ENCODE measurements at places on chromosomes 6 and 20.

DNA sequence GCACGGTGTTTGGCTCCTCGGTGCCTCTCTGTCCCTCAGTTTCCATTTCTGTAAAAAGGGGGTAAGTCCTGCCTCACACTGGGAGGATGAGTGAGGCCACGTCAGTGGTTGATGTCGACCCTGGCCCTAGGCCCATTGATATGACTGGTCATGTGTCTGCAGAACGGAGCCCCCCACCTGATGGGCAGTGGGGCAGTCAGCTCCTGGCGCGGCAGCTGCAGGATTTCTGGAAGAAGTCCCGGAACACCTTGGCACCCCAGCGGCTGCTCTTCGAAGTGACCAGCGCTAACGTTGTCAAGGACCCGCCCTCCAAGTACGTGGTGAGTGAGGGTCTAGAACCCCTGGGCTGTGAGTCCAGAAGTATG, 1.2 kb downstream of the SNX21 start:
- DNase-seq, result no peak

DNA sequence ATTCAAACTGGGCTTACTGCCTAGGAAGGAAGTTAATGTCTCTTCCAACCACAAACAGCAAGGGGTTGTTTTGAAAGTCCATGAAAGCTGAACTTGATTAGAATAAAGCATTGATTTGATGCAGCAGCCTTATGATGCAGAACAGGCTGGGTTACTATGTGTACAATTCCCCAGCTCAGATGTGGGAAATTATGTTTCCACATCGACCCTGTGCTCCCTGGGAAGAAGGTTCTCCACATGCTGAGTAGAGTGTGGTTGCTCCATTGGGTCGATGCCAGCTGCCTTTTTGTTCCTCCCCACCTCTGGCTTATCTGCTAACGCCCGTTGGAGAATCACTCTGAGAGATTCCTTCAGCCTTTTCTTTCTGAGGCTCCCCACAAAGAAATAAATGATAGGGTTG, 1.2 kb downstream of the MAS1L start:
- no peak for DNase-seq

- peak; percentile 59 for DNase-seq
Observed at GRCh38 chr20:1935696-1936366, 40.6 kb downstream of the SIRPA start.

DNA sequence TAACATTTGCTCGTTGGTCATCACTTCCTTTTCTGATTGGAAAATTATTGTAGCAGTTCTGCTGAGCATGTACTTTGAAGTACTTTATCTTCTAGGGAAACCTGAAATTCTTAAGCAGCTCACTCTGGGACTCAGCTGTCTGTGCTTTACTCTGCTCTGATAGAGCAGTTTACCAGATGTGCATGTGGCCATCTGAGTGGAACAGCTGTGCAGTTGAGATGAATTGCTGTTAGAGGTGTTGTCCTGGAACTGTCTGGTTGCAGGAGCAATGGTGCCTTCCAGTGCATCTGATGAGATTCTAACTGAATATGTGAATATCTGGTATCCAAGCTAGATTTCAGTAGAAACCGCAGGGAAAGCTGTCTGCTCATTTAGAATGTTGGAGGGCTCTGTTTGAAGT, 27.2 kb downstream of the PANK2 start:
- DNase-seq, result no peak

DNA sequence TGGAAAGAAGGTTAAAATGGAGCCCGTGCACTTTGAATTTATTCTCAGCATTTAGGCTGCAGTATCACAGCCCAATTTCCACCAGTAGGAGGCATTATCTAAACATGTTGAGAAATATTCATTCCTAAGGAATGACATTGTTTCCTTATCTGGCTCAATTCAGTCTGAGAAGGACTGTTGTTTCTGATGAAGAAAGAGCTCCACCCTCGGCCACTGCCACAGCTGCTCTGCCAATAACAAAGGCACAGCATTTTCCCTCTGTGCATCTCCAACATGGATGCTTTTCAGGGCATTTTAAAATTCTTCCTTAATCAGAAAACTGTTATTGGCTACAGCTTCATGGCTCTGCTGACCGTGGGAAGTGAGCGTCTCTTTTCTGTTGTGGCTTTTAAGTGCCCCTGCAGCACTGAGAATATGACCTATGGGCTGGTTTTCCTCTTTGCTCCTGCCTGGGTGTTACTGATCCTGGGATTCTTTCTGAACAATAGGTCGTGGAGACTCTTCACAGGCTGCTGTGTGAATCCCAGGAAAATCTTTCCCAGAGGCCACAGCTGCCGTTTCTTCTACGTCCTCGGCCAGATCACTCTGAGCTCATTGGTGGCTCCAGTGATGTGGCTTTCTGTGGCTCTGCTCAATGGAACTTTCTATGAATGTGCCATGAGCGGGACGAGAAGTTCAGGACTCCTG, at the start of gene CALHM5:
Gene CALHM5 (plus strand): TSS at position 216 of the 687 bp plus-strand sequence. CDS start 58 bp downstream, at position 274.
- DNase-seq, result peak; percentile 85

- DNase-seq, result no peak
Observed at GRCh38 chr20:54633374-54634355, 158.3 kb downstream of the DOK5 start.

DNA sequence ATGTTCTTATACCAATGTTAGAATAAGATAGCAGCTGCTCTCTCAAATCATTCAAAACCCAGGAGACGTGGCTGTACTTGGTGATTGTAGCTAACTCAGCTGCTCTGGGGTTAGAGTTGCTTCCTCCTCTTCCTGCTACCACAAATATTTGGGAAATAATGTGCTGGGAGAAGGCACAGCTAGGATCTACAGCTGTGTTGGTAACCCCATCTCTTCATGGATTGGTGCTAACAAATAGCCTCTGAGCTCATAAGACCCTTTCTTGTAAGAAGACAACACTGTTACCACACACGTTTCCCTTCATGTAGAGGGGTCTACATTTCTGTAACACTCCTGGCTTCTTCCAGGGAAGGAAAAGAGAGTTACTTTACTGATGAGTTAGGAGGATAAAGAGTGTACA, 911.0 kb upstream of the CITED2 start:
- DNase-seq, result no peak

DNA sequence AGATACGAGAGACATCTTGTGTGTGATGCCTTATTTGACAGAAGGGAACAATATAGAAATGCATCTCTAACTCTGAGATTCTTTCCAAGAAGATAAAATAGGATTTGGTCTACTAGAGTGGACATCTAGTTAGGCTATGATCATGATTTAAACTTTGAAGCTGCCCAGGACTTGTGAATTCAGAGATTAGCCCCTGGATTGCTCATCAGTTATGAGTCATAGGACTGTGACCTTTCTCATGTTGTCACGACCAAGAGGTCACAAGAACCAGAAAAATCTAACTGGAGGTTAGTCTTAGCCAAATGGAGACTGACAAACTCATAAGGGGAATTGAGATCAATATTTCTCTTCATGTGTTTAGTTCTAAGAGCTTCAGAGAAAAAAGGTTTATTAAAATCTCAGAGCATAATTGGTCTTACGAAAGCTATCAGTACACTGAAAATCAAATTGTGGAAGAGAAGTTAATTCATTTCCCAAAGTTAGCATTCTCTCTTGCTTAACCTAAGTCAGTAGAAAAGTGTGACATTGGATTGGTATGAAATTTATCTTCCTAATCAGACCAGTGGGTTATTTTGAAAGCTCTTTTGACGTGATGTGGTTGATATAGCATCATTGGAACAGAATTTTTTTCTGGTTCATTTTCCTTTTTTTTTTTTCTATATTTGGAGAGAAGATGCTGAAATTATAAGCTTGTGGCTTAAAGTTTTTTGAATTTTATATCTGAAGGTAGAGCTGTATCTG, 245.7 kb downstream of the RNF144B start:
- no peak for DNase-seq

DNA sequence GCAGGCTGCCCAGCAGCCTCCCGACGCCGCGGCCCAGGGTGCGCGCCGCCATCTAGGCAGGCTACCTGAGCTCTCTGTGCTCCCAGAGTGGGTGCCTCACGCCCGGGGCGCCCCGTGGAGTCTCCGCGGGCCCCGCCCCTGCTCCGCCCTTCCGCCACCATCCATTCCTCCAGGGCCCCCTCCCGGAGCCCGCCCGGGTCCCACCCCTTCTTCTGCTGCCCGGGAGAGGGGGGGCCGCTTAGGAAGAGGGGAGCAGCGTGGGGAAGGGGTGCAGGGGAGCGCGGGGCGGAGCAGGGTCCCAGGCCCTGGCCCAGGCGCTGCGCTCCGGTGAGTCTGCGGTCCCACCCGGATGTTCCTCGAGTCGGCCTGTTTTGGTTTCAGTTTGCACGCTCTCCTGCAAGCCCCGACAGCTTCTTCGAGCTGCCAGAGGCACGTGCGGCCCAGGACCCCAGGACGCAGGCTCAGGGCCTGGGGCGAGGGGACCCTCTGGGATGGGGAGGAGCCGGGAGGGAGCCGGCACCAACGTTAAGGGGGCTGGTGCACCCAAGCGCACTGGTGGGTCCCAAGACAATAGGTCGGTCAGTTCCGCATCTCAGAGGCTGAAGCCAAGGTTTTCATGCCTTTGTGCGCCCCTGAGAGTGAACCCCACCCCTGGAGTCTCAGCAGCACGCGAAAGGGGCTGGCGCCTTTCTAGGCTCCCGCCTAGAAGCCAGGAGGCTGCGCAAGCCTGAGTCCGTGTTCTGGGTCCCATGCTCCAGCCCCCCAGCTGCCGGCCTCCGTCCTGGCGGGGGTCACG, at the start of gene ACSS1:
Gene ACSS1 (minus strand): TSS at position 89 of the 796 bp plus-strand sequence. CDS start 37 bp downstream, at position 52.
- peak; percentile 83 for DNase-seq

- DNase-seq, result no peak
Observed at GRCh38 chr6:160282444-160282843, 23.8 kb upstream of the SLC22A2 start.

GRCh38 chr6:155181498-155181897, 82.3 kb upstream of the CLDN20 start:
- no peak for DNase-seq

GRCh38 chr6:131807321-131807643, 538 bp upstream of the ENPP1 start:
- DNase-seq, result no peak

GRCh38 chr6:126891158-126891557, 227.3 kb upstream of the RSPO3 start:
- no peak for DNase-seq

DNA sequence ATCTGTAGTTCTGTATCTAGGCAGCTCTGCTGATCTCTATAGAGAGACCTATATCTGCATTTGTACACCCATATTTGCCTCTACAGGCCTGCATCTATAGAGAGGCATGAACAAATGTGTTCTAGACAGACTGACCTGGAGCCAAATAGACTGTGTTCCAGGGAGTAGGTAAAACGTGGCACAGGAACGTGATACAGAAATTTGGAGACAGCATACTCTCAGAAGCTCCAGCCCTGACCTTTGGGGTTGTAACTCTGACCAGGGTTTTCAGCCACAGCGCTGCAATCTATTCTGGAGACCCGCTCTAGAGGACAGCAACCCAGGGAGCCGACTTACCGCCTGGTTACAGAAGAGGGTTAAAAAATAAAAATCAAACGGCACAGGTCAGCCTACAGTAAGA, 983 bp downstream of the RBBP9 start:
- DNase-seq, result no peak

DNA sequence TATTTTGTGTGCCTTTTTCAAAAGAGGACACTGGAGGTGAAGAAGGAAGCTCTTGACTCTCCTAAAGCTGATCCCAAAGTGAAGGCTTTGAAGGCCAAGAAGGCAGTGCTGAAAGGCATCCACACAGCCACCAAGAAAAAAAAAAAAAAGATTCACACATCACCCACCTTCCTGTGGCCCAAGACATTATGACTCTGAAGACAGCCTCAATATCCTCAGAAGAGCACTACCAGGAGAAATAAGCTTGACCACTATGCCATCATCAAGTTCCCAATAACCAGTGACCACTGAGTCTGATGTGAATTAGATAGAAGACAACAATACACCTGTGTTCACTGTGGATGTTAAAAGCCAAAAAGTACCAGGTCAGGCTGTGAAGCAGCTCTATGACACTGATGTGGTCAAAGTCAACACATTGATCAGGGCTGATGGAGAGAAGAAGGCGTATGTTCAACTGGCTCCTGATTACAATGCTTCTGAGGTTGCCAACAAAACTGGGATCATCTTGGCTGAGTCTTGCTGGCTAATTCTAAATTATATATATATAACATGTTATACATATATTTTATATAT, 59.4 kb downstream of the PLCG1 start:
- no peak for DNase-seq

GRCh38 chr6:151209071-151209831, 30.5 kb upstream of the AKAP12 start:
- DNase-seq, result no peak

DNA sequence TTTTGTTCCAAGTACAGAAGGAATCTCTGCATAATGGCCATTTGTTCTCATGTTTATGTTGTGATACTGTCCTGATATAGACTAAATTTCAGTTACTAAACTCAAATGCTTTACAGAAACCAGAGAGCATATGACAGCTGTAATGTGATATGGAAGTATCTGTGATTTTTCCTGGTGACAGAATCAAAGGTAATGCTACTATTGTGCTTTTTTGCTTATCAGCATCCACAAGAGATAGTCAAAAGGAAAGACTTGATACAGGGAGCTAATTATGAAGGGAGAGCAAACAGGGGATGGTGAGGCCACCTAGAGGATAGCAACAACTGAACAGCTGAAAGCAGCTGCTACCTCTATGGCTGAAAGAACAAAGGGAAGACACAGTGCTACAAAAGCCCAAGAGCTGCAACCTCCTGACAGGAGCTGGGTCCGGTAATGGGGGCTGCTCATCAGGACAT, 181.4 kb downstream of the PHF3 start:
- DNase-seq, result no peak

DNA sequence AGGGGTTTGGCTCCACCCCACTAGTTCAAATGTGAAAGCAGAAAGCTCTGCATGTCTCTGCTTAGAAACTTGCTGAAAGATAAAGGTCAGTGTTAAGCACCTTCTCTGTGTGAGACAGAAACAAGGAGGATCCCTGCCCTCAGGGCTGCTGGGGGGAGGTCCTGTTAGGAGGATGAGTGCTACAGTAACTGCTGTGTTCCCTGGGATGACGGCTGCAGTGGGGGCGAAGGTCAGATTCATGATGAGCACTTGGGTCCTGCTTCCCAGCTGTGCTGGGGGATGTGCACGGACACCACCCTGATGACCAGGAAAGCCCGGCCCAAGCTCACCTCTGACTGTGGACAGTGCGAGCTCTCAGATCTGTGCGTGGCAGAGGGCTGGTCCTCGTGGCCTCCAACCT, 252.6 kb downstream of the DLL1 start:
- peak; percentile 74 for DNase-seq

- no peak for DNase-seq
Observed at GRCh38 chr6:1392813-1393640, 3.7 kb downstream of the FOXF2 start.

- no peak for DNase-seq
Observed at GRCh38 chr6:49905296-49905695, 39.0 kb upstream of the CRISP1 start.

Measured in posterior vena cava (tissue), 2 donors.